ENCODE measurements at places on chromosomes 6 and 20.

- no peak for DNase-seq
These were observed 200.4 kb upstream of the FBXL4 start for GRCh38 chr6:99148111-99148510.

GRCh38 chr20:11173916-11174315, 500.1 kb upstream of the JAG1 start:
- DNase-seq, result no peak

GRCh38 chr6:105102186-105102585, 77.6 kb downstream of the POPDC3 start:
- no peak for DNase-seq

GRCh38 chr6:3499603-3500002, 42.8 kb upstream of the SLC22A23 start:
- no peak for DNase-seq

DNA sequence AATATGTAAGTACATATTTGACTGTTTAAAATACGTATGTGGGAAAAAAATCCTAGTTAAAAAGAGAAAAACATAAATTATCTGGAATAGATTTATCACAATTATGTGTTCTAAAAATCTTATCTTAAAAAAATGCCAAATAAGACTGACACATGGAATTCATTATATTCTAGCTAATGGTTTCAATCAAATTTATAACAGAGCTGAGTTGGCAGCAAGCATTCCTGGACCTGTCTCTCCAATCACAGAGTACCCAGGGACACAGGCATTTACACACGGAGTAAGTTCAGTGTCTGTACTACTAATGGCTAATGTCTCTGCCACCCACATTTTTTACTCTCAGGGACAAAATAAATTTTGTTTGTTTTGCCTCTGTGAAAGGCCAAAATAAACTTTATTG, 122.3 kb downstream of the RPS12 start:
- DNase-seq, result no peak

- no peak for DNase-seq
These were observed 8.0 kb upstream of the FAM83D start for GRCh38 chr20:38918172-38918571.

- DNase-seq, result no peak
These were observed 6.6 kb downstream of the APOBEC2 start for GRCh38 chr6:41059556-41059955.

DNA sequence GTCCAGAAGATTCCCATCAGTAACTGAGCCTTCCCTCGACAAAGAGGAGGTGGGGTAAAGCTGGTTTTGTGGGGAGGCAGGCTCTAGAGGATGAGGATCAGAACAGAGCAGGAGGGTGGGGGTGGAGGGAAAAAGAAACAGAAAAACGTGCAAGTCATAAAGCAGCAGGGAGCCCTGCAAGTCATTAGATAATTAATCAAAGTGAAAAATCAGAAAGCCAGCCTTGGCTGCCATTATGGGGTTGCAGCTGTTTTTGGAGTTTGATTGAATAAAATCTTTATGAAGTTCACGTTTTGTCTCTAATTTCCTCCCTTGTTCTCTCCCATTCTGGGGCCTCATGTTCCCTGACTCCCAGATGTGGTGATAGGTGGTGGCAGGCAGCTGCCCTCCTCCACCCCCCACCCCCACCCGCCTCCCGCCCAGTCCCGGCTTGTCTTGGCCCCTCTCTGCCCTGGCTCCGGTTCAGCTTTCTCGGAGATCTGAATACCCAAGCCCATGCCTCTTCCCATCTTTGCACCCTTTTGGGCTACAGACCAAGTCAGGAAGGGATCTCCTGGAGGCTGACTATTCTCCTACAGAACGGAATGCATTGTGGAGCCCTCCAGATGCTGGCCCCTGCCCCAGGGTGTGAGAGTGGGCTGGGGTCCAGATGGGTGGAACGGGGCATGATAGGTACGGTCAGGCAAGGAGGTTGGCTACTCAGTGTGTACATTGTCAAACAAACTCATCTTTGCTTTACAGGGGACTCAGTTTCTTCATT, 141.8 kb downstream of the CDC5L start:
- DNase-seq, result no peak

DNA sequence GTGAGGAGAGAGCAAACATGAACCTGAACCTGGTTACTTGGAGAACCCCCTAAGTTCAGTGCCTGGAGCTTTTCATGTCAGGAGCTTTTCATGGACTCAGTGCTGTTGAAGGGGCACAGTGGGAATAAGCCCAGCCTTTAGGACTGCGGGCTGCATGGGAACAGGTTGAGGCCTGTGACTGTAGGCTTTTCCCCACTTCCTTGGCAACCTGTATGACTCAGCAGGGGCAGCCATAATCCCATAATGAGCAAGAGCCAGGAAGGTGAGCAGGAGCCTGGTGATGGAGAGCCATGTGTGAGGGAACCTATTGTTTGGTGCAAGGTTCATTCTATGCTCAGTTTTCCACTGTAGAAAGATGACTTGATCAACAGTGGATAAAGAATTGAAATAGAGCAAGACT, 23.4 kb downstream of the MEP1A start:
- no peak for DNase-seq

DNA sequence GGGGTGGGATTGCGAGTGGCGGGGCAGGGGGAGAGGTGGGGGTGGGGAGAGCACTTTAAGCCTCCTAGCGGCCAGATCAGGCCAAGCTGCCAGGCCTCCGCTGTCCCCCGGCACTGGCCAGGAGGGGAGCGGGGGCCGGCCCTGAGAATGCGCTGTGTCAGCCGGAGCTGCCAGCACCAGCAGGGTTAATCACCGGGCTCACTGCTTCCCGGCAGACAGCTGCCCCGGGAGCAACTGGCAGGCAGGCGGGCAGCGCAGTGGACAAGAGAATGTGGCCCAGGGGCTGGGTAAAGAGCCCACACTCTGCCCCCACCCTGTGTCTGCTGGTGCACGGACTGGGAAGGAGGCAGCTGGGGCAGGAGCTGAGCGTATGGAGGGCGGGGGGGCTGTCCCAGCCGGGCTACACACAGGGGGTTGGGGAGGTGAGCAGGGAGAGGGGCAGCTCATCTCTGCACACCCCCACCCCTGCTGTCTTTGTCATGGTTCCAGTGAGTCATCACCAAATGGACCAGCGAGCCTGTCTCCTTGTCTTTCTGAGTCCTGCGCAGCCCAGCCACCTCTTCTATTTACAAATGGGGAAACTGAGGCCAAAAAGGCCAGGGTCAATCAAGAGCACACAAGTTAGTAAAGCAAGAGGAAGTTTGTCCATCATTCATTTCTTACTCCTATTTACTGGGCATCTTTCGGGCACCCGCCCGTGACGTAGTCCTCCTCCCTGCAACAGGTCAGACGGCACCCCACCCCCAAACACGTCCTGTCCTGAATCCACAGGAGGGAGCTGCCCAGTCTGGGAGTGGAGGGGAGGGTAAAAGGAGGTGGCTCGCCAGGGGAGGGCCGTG, 2.1 kb upstream of the LAMA5 start:
- DNase-seq, result no peak

GRCh38 chr20:45848969-45849582, 8.1 kb downstream of the ACOT8 start:
- no peak for DNase-seq

DNA sequence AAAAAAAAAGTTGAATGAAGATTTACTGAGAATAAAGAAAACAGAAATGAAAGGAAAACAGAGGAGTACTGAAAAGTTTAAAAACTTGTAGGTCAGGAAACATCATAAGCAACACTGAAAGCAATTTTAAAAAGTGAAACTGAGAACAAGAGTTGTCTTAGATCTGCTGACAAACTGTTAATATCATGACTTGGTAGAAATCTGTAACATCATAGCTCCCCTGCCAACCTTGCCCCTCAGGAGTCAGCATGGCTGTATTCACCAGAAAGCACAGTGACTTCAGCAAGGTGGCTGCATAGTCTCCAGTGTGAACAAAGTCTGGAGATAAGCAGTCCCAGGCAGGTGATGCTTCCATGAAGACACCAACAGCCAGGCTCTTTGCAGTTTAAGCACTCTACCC, 5.3 kb downstream of the NAA20 start:
- DNase-seq, result no peak

DNA sequence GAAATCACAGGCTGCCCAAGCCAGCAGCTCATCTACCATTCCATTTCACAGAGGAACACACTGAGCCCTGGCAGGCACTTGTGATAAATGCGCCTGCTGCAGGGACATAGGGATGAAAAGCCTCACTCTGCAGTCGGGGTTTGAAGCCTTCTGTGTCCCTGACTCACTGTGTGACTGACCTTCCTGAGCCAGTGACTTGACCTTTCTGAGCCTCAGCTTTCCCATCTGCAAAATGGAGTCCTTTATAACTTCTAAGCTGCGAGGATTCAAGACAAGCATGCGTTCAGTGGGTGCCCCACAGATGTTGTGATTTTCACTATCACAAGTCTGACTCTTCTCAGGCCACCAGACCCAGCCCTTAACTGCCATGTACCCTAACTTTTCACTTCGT, 5.5 kb downstream of the TGM2 start:
- no peak for DNase-seq

DNA sequence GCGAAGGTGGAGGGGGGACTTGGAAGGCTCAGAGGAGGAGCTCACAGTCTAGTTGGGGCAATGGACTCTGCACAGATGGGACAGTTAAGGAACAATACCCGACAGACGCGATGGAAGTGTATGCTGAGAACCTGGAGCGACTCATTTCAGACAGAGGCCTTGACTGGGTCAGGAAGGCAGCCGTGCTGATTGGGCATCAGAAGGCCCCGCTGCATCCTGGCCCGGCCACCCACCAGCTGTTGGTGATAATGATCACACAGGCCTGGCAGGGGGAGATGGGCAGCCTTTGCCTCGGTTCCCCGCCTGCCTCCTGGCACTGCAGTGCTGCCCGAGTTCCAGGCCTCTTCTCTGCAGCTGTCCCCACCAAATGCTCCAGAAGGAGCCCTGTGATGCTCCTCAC, 62.4 kb downstream of the MDGA1 start:
- no peak for DNase-seq

DNA sequence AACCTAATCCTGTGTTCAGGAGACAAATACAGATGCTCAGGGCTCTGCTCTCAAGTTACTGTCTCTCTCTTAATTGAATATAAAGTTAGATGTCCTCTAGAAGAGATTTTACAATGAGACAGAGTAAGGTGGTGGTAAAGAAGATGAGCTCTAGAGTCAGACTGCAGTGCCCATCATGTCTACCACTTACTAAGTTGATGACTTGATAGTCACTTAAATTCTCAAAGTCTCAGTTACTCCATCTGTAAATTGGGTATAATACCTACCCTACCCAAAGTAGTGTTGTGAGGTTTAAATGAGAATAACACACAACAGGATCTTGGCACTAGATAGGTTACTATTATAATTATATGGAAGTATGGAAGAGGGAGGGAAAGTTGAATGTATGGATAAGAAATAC, 1.6 kb downstream of the DHX35 start:
- DNase-seq, result no peak

DNA sequence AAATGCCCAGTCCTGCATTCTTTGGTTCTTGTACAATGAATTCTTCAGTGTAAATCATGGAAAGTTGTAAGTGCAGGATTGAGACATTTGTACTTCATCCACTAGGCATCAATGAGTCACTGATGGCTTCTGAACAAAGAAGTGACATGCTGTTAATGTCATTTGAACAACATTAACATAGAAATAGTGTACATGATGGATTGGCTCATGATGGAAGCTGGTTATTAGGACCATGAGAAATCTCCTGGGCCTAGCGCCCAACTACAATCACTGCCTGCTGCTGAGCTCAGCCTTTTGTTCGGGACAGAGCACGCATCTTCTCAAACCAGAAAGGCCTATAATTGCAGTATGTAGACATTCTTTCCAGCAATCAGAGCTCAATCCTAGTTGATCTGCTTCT, 316.8 kb upstream of the TSHZ2 start:
- DNase-seq, result no peak

- no peak for DNase-seq
These were observed 13.8 kb downstream of the TBPL1 start for GRCh38 chr6:133966654-133967329.

GRCh38 chr6:14396826-14397517, 279.4 kb downstream of the CD83 start:
- no peak for DNase-seq

- no peak for DNase-seq
These were observed 108.6 kb downstream of the VIP start for GRCh38 chr6:152859225-152859624.

DNA sequence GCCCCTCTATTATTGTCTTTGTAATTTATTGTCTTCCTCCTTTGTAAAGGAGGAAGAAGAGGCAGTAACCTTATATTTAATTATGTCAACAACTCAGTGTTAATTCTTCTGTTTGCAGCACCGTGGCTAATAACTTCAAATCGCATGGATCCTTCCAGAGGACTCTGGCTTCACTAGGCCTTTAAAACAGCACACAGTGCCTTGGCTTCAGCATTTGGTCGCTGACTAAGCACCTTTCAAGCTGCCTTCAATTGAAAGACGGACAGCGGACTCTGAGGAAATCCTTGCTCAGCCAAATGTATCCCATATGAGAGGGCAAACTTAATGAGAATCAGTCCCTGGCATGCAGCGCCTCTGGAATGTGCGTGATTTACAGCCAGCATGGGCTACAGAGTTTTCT, 64.2 kb downstream of the SGK1 start:
- DNase-seq, result no peak

GRCh38 chr6:63023726-63024125, 187.5 kb upstream of the FKBP1C start:
- DNase-seq, result no peak

- no peak for DNase-seq
These were observed 59.1 kb upstream of the PTPN1 start for GRCh38 chr20:50450881-50451752.

DNA sequence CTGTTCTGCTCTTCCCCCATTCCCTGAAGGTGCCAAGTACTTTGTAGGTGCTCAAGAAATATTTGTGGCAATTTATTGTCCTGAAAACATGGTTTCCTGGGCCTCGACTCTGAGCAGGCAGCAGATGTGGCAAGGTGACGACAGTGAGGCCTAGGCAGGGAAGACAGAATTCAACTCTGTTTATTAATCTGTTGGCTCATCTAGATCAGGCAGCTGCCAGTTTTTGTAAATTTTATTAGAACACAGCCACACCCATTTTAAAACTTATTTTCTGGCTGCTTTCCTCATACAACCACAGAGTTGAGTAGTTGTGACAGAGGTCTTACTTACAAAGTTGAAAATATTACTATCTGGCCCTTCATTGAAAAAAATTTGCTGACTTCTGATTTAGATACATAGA, 24.5 kb downstream of the MAPK14 start:
- no peak for DNase-seq

DNA sequence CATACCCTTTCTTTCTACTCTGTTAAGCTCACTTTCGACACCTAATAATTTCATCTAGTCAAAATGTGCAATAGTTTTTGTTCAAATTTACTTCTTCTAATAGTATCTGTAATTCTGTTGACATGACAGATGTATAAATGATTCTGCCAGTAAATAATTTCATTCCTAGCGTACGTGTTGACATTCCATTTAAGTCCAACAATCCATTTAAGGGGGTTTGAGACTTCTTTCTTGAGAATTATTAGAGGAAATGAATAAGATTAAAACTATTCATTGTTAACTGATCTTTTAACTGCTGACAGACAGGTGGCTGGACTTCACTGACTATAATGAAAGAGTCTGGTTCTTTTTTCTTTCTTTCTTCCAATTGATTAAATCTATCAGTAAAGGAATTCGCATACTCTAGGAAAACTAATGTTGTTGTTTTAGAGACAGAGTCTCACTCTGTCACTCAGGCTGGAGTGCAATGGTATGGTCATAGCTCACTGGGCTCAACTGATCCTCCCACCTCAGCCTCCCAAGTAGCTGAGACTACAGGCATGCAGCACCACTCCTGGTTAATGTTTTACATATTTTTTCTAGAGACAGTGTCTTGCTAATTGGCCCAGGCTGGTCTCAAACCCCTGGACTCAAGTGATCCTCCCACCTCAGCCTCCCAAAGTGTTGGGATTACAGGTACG, 55.9 kb downstream of the MAP3K5 start:
- DNase-seq, result no peak
